ENCODE measurements at places on chromosomes 12 and 14.

DNA sequence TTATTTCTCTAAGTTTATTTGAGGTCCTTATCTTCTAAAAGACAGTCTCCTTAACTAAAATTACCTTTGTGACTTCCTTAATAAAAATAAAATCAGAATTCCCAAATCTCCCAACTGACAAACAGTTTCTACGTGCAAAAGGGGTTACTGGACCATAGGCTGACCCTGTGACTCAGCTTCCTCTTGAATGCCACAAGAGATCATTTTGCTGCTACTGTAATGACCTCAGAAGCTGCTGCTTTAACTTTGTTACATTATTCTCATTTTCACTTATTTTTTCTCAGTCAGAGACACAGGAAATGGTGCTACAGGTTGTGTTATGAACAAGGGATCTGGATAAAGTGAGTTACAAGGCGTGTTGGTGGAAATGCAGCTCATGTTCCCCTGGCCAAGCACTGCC lies 132.2 kb upstream of the TMTC2 start:
- DNase-seq: no peak

DNA sequence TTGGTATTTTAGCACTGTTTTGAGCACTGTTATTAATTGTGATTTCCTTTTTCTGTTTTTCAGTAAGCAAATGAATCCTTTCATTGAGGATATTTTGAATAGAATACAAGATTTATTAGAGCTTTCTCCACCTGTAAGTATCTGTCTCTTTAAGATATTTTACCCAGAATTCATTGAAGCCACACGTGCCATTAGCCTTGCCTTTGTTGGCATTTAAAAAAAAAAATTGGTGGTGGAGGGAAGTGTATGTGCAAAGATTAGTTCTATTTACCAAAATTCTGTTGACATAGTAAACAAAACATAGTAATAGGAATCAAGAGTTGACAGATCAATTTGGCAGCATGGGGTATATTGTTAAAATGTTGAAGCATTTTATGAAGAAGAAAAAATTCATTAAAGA lies 23.8 kb downstream of the XPOT start:
- no peak for DNase-seq

- no peak for DNase-seq
These were observed 772 bp downstream of the SCARB1 start for GRCh38 chr12:124862768-124863415.

DNA sequence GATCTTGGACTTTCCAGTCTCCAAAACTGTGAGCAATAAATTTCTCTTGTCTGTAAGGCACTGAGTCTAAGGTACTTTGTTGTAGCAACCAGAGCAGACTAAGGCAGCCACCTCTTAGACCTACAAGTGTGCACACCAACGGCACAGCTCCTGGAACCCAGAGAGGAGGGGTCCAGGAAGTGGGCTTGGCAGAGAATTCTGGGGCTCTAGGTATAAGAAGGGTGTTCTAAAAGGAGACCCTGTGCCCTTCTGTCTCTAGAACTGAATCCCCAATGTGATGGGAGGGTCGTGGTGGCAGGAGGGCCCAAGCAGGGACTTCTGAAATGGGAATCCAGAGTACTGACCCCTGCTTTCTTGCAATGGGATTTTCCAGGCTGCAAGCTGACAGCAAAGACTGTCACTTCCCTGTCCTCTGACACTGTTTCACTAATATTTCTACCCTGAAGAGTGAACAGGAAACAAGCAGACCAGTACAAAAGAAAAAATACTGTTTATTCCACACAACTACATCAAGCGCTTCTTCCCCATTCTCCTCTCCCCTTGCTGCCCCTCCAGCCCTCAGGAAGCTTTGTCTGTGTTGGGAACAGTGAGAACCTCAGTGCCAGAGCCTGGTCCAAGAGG lies 13.6 kb upstream of the TFCP2 start:
- DNase-seq: no peak

GRCh38 chr12:101941306-101942249 lies 64.2 kb downstream of the DRAM1 start:
- no peak for DNase-seq

GRCh38 chr14:34180869-34181268 lies 230.0 kb upstream of the EGLN3 start:
- DNase-seq: no peak

DNA sequence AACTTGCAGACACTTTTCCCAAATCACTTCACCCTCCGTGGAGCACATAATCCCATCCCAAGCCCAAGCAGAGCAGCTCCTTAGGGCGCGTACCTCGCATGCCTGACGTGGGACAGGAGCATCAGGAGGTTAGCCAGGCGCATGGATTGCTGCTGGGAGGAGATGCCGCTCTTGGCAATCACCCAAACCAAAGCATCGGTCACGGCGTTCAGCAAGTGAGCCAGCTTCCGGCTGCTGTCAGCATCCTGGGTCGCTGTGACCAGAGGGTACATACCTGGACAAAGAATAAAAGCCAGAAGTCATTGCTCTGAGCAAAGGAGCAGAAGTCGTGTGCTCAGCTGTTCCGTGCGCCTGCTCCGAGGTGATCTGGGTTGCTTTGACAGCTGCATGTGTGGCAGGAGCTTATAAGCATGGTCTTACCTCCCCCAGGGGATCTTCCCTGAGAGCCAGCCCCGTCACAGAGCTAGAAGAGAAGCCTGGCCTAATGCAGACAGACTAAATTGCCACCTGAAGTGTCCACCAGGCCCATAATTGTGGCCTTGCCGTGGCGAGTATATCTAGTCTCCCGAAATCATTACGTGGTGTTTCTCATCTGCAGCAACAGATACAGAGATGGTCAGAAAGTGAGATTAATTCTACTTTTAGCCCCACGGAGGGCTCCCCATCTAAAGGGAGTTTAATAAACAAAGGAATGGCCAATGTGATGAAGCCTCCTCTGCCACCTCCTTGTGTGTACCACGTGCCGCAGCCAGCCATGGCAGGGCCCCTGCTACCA lies 59.1 kb downstream of the ESR2 start:
- DNase-seq: peak; percentile 8

- DNase-seq: peak; percentile 34
These were observed 5.6 kb downstream of the ZNF385A start for GRCh38 chr12:54378796-54379397.

DNA sequence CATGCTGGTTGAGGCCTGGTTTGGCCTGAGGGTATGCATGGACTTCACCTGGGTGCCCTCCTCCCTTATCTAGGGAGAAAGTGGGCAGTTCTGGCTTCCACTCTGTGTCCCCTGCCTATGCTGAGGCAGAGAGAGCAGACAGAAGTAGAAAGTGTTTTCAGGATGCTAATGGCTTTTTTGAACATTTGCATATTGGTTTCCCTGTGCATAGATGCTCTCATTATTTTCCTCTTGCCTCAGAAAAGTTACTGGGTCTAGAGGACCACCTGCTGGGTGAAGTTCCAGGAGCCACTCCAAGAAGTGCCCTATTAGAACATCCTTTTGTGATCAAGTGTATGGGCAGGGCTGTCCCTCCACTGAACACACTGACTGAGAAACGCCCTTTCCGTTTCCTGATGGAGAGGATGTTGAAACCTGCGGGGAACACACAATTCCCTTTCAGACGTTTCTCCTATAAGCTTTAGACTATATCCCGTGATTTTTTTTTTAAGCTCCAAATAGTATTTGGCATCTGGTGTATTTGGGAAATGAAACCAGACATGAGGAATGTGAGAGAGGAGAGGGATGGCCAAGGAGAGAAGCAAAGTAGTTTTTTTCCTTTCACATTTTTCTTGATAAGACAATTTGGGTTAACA lies 66.6 kb downstream of the DAAM1 start:
- no peak for DNase-seq

- DNase-seq: no peak
These were observed 15.9 kb downstream of the ATP6V1D start for GRCh38 chr14:67343601-67344230.

GRCh38 chr12:3122841-3123678 lies 45.9 kb downstream of the TSPAN9 start:
- DNase-seq: no peak

DNA sequence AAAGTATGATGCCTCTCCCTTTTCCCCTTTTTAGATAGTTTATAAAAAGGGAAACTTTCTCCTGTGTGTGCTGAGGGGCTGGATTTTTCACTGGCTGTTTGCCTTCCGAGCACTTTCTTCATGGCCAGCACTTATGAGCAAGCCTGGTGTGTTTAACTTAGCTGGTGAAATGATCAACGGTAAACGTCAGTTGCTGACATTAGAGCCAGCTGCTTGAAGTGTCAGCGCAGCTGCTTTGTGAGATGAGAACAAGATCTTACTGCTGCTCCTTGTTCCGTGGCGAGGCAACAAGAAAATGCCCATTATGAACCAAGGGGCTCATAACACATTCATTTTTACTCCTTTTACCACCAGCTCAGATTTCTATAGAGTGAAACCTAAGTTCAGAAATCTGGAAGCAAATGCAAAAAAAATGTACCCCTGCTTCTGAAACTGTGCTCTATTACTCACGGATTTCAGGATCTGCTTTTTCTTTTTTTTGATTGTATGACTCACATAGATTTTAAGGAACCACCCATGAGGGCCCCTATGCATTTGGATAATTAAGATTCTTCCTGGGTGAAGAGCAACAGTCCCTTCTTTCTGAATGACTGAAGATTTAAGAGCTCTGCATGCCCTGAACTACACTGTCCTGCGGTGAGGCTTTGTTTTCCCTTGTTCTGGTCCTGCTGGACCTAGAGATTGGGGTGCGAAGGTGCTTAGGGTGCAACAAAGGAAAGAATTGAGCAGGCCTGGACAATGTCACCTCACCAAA lies 74.3 kb upstream of the CPM start:
- DNase-seq: peak; percentile 56

DNA sequence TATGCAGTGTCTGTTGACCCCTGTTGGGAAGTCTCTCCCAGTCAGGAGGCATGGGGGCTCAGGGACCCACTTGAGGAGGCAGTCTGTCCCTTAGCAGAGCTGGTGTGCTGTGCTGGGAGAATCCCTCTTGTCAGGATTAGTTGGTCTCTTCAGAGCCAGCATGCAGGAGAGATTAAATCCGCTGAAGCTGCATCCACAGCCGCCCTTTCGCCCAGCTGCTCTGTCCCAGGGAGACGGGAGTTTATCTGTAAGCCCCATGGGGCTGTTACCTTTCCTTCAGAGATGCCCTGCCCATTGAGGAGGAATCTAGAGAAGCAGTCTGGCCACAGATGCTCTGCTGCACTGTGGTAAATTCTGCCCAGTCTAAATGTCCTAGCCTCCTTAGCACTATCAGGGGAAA lies 13.1 kb upstream of the KLRC1 start:
- DNase-seq: no peak

All from SHP77 treated with DMSO at 0.1 percent for 48 hours (cell line).